ENCODE measurements at places on chromosomes 7 and 10.

GRCh38 chr7:34078864-34079263, 173.5 kb downstream of the BMPER start:
- DNase-seq, result no peak

DNA sequence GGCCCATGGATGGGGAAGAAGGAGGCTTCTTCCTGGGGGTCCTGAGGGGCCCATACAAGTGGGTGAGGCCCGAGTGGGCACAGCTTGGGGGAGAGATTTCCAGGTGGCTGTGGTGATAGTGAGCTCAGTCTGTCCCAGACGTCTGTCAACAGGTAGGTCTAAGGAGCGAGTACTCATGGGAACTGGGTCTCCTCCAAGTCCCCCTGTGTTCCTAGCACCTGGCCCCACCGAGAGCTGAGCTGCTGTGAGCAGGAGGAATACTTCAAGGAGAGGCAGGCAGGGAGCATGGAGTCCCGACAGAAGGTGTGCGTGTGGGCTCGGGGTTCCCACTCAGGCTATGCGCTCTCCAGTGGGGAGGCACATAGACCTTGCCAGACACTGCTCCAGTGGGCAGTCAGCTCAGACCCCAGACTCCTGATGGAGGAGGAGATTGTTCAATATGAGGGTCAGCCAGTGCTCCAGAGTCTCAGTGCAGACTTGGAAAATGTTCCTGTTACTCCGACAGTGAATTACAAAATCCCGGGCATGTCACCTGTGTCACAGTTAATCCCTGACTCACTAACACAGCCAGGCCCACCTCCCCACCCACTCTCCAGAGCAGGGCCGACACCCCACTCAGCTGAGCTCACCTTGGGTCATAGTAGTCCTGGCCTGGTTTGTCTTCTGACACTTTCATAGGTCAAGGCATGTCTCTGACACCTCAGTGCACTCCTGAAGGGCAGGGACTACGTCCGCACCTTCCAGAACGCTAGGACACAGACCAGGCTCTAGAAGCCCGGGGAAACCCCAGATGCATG, 28.2 kb upstream of the C10orf53 start:
- no peak for DNase-seq

DNA sequence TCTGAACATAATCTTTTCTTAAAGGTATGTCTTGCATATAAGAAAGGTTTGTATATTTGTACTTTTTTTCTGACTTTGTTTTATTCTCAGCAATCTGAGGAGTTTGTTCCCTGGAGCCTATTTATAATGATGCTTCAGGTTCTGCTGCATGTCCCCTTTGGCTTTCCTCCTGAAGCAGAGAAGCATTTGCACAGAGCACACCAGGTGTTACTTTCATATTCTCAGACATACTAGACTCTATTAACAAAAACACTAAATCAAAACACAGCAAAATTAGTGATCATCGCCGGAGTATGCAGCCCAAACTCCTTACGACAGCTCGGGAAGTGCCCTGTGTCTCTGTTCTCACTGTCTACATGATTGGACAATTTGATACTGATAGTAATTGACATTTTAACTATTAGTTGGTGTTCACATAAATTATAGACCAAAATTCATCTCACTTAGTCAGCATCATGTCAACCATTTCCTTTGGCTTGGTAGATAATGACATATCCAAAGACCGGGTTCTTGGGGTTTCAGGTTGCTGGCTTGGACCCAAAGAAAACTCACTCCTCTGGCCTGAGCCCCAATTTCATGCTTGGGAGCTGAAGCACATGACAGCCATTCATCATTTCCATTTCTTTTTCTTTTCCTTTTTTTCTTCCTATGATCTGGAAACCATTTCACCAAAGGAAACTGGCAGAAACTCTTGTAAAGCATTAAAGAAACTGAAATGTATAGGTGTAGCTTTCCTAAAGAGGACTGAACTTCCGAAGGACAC, 400.1 kb upstream of the NRP1 start:
- DNase-seq, result no peak

DNA sequence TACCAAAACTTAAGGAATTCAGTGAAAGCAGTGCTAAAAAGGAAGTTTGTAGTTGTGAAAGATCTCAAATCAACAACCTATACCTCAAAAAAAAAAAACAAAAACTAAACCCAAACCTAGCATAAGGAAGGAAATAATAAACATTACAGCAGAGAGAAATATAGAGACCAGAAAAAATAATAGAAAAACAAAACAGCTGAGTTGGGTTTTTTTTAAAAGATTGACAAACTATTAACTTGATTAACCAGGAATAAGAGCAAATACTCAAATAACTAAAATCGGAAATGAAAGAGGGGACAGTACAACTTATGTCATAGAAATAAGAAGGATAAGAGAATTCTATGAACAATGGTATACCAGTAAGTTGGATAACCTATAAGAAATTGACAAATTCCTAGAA, 6.7 kb downstream of the ECD start:
- no peak for DNase-seq

- no peak for DNase-seq
These were observed 33.9 kb upstream of the ZNF273 start for GRCh38 chr7:64869121-64869725.

DNA sequence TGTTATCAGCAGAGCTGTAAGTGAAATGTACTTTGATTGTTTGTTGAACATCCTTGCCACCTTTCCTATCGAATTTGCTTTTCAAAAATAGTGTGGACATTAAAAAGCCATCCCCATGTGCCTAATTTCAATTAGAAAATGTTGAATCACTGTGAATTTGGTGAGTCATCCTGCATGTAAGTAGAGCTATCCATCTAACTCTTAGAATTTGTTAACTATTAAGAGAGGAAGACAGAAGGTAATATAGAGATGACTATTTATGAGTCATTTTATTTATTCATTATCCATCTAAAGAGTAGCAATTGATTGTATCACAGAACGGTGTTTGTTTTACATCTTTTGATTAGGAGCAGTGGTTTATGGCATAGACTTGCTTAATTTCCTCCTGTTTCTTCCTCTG, 154.7 kb downstream of the MGMT start:
- DNase-seq, result no peak

DNA sequence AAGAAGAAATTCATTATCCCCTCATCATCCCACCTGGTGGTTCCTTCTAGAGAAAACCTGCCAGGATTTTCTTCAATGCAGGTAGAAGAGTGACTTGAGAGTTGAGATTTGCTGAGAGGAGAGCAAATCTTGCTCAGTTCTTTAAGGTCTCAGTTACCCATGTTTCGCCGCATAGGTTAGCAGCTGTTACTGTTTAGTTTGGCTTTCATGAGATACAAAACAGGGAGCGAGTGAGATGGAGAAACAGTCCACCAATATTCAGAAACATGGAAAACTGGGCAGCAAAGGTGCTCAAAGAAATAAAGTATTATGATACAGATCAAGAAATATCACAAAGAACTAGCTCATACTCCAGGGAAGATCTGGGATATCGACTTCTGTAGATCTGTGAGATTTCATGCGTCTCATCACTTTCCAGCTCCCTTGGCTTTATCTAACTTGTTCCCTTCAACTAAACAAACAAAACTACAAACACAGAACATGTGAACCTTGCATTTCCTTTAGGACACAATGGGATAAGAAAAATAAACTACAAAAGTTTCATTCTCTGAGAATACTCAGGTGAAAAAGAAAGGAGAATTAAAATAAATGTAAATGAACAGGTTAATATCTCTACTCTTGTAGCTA, 63.4 kb downstream of the AKR1C4 start:
- DNase-seq, result no peak

GRCh38 chr7:130254555-130254954, 12.1 kb upstream of the CPA2 start:
- DNase-seq, result no peak

DNA sequence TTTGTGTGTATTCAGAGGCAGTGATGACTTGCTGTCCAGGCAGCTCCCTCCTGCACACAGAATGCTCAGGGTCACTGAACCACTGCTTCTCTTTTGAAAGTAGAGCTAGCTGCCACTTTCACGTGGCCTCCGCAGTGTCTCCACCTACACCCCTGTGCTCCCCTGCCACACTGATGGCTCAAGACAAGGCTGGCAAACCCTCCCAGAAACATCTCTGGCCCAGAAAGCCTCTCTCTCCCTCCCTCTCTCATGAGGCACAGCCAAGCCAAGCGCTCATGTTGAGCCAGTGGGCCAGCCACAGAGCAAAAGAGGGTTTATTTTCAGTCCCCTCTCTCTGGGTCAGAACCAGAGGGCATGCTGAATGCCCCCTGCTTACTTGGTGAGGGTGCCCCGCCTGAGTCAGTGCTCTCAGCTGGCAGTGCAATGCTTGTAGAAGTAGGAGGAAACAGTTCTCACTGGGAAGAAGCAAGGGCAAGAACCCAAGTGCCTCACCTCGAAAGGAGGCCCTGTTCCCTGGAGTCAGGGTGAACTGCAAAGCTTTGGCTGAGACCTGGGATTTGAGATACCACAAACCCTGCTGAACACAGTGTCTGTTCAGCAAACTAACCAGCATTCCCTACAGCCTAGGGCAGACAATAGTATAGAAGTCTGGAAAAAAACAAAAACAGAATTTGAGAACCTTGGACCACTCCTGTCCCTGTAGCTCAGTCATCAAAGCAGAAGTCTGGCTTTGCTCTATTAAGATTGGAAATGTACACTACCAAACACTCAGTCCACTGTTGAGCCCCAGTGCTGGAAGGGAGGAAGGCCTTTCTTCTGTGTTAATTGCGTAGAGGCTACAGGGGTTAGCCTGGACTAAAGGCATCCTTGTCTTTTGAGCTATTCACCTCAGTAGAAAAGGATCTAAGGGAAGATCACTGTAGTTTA, 15.8 kb downstream of the SCD start:
- no peak for DNase-seq

DNA sequence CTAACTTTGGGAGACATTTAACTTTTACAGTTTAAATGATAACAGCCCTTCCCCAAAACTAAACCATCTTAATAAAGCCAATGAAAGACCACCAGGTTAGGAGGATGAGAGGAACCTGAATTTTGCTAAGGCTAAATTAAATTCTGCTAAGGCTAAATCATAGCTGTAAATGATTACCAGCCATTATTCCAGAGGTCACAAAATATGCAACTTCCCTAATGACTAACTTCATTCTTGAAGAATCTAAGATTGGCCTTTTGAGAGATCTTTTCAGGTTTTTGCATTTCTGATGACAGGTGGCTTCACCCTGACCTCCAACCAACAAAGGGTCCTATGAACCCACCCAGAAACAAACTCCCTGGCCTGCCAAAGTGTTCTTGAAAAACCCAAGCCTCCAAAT, 373.3 kb downstream of the IPMK start:
- DNase-seq, result no peak

GRCh38 chr10:818010-818409, 113.5 kb downstream of the LARP4B start:
- DNase-seq, result no peak

GRCh38 chr7:156558198-156558597, 82.4 kb upstream of the RNF32 start:
- DNase-seq, result no peak
